ENCODE measurements at places on chromosomes 6 and 20.

GRCh38 chr6:52304983-52305390 is 20.4 kb upstream of the MCM3 start:
- H3K4me3 ChIP-seq, result peak overlapping the region; percentile 35
- no peak for DNase-seq
- H3K27me3 ChIP-seq, result no peaks in the 10 kb centered on the region
- H3K27ac ChIP-seq, result peak overlapping the region; percentile 73
- peaks cover 48% of the 10 kb centered on the region for H3K4me1 ChIP-seq
- H3K36me3 ChIP-seq, result no peaks in the 10 kb centered on the region

DNA sequence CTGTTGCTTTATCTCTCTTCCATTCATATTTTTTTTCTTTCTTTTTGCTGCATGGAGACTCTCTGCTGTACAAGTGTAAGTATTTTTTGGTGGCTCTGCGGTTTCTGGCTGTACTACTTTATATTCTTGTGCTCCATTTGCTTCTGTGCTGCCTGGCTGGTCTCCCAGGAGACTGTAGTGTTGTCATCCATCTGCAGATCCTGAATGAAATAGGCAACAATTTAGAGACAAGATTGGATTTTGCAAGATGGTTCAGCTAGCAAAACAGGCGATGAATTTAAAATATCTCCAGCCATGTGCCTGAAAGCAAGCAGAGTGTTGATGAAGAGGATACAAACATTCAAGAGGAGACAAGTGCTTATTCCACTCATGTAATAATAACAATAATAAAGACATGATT is 75.1 kb upstream of the SCGN start:
- DNase-seq, result no peak
- H3K36me3 ChIP-seq, result no peaks in the 10 kb centered on the region
- no peak overlapping the region for H3K27ac ChIP-seq
- H3K4me1 ChIP-seq, result peaks cover 9% of the 10 kb centered on the region
- H3K27me3 ChIP-seq, result peaks cover under 1% of the 10 kb centered on the region

- H3K27me3 ChIP-seq, result no peaks in the 10 kb centered on the region
- peaks cover 28% of the 10 kb centered on the region for H3K4me1 ChIP-seq
- H3K27ac ChIP-seq, result no peak overlapping the region
Measured at GRCh38 chr6:36890112-36890663, 4.4 kb downstream of the C6orf89 start.

GRCh38 chr6:160256445-160256844 is 2.2 kb downstream of the SLC22A2 start:
- no peak overlapping the region for H3K27ac ChIP-seq
- peaks cover 16% of the 10 kb centered on the region for H3K27me3 ChIP-seq
- H3K36me3 ChIP-seq, result no peaks in the 10 kb centered on the region
- H3K4me3 ChIP-seq, result no peak overlapping the region
- H3K4me1 ChIP-seq, result no peaks in the 10 kb centered on the region
- DNase-seq, result no peak

- peak overlapping the region; percentile 24 for H3K27ac ChIP-seq
- H3K36me3 ChIP-seq, result no peaks in the 10 kb centered on the region
- peaks cover 16% of the 10 kb centered on the region for H3K27me3 ChIP-seq
- H3K4me1 ChIP-seq, result no peaks in the 10 kb centered on the region
- no peak for DNase-seq
- H3K4me3 ChIP-seq, result no peak overlapping the region
Measured at GRCh38 chr20:62759981-62760431, 36.3 kb upstream of the MRGBP start.

DNA sequence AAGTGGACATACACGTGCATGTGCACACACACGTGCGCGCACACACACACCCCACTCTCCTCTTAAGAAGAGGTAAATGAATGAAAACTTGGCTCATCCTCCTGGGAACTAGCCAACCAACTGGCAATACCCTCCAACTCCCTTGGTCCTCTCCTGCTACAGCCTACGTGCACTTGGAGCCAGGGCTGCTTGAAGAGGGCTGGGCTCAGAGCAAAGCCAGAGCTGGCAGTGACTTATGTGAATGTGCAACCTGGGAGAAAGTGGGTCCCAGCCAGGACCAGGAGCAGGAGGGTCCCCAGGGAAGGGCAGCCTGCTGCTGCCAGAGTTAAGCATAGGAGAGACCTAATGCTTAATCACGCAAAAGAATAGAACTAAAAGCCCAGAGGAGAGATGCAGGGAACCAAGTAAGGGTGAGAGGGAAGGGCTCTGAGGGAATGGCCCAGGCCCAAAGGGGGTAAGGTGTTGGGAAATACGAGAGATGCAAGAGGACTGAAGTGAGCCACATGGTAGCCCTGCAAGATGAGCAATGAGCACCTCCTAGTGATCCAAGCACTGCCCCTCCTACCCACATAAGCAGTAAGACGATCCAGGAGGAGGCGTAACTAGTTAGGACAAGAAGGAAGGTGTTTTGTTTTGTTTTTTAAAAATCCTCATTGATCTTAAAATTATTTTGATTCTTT is 24.7 kb downstream of the TRAF3IP2 start:
- H3K36me3 ChIP-seq, result peaks cover 27% of the 10 kb centered on the region
- H3K27ac ChIP-seq, result no peak overlapping the region
- H3K4me1 ChIP-seq, result peaks cover 25% of the 10 kb centered on the region
- no peaks in the 10 kb centered on the region for H3K27me3 ChIP-seq
- H3K4me3 ChIP-seq, result no peak overlapping the region

- H3K27me3 ChIP-seq, result no peaks in the 10 kb centered on the region
- peaks cover 26% of the 10 kb centered on the region for H3K4me1 ChIP-seq
- H3K36me3 ChIP-seq, result peaks cover 36% of the 10 kb centered on the region
- DNase-seq, result no peak
Measured at GRCh38 chr6:35634316-35634715, 54.4 kb downstream of the FKBP5 start.

- DNase-seq, result peak; percentile 65
- peak overlapping the region; percentile 63 for H3K27ac ChIP-seq
- H3K27me3 ChIP-seq, result no peaks in the 10 kb centered on the region
- peak overlapping the region; percentile 12 for H3K4me3 ChIP-seq
- no peaks in the 10 kb centered on the region for H3K36me3 ChIP-seq
Measured at GRCh38 chr6:34484899-34485298, 19.0 kb downstream of the PACSIN1 start.

DNA sequence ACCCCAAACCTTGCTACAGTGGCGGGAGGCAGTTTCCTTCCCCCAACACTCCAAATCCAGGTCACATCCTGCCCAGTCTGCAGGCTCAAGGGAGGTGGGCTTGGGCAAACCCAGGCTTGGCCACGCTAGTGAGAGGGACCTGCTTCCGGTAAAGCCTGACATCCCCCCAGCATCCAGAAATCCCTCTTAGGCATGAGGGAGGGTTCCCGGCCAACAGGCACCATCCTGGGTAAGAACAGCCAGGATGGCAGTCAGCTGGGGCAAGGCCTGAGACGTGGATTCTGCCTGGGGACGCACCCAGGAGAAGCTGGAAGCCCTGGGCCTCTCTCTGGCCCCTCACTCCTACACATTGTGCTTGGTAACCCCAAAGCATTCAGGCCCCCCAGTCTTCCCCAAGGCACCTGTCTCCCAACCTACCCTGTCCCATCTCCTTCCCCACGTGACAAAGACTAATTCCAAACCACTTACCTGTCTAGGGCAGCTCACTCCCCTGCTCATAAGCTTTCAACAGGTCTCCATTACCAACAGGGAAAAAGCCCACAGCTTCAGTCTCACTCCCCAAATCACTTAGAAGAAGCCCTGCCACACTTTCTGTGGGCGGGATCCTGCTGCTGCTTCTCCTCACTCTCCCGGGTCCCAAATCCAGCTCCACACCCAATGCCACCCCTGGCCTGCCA is 2.1 kb downstream of the C20orf144 start:
- H3K27ac ChIP-seq, result peak overlapping the region; percentile 88
- H3K36me3 ChIP-seq, result peaks cover 4% of the 10 kb centered on the region
- peaks cover 38% of the 10 kb centered on the region for H3K4me1 ChIP-seq

GRCh38 chr20:62887152-62887859 is 25.7 kb upstream of the TCFL5 start:
- peaks cover 19% of the 10 kb centered on the region for H3K4me1 ChIP-seq
- peaks cover 43% of the 10 kb centered on the region for H3K36me3 ChIP-seq
- H3K27ac ChIP-seq, result peak overlapping the region; percentile 45
- H3K27me3 ChIP-seq, result no peaks in the 10 kb centered on the region
- no peak for DNase-seq

DNA sequence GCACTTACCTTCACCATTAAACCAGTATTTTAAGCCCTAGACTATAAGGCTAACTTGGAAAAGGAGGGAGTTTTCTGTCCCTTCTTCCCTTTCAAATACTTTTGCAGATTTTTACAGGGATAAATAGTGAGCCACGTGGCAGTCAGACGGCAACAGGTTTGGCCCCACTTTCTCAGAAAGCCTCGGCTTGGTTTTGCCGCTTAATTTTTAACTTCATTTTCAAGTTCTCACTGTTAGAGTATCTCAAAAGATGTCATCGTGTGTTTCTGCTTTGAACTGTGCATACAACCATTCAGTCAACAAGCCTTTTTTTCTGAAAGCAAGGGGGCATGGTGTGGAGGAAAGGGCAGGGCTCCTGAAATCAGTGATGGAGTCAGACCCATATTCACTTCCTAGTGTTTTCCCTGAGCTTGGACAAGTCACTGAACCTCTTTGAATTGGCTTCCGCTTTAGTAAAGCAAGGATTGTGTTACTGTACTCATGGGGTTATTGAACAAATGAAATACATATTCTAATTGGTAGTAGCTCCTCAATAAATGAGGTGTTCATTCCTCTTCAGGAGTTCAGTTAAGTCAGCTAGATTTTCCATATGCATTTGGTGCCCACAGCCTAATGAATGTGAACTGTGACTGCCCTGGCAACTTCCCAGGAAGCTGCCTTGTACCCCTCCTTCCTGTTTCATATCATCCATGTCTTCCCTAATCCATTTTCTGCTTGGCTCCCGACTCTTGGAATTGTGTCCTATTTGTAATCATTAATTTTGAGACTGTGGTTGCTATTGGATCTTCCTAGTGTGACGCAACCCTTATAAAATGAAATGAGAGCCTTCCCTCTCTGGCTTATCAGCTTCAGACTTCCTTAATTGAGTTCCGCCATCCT is at the start of gene SLC17A2:
Gene SLC17A2 (minus strand): TSS at position 160 of the 879 bp plus-strand sequence. CDS start 4,895 bp downstream, outside the sequence.
- H3K27ac ChIP-seq, result no peak within 1 kb of the TSS
- no peaks in the 10 kb centered on the region for H3K36me3 ChIP-seq
- no peak within 1 kb of the TSS for H3K4me3 ChIP-seq
- no peak for DNase-seq
- peaks cover 10% of the 10 kb centered on the region for H3K4me1 ChIP-seq
- H3K27me3 ChIP-seq, result no peaks in the 10 kb centered on the region

DNA sequence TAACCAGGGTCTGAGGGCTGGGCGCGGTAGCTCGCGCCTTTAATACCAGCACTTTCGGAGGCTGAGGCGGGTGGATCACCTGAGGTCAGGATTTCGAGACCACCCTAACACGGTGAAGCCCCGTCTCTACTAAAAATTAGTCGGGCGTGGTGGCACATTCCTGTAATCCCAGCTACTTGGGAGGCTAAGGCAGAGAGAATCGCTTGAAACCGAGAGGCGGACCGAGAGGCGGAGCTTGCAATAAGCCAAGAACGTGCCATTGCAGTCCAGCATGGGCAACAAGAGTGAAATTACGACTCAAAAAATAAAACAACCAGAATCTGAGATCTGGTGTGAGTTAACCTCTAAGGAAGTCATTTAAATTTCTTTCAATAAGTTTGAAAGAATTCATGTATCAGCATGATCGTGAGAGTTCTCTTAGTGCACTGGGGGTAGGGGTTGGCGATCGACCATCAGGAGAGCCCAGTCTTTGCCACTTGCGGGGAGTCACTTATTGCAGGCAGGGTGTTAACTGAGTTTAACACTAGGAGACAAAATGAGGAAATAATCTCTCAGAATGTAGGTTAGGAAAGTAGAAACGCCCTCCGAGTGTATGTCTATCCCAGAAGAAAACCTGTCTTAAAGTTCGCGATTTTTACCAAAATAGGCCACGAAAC is 206.5 kb upstream of the ZNF184 start:
- peak overlapping the region; percentile 58 for H3K4me3 ChIP-seq
- peaks cover 71% of the 10 kb centered on the region for H3K27me3 ChIP-seq
- peak overlapping the region; percentile 53 for H3K27ac ChIP-seq

DNA sequence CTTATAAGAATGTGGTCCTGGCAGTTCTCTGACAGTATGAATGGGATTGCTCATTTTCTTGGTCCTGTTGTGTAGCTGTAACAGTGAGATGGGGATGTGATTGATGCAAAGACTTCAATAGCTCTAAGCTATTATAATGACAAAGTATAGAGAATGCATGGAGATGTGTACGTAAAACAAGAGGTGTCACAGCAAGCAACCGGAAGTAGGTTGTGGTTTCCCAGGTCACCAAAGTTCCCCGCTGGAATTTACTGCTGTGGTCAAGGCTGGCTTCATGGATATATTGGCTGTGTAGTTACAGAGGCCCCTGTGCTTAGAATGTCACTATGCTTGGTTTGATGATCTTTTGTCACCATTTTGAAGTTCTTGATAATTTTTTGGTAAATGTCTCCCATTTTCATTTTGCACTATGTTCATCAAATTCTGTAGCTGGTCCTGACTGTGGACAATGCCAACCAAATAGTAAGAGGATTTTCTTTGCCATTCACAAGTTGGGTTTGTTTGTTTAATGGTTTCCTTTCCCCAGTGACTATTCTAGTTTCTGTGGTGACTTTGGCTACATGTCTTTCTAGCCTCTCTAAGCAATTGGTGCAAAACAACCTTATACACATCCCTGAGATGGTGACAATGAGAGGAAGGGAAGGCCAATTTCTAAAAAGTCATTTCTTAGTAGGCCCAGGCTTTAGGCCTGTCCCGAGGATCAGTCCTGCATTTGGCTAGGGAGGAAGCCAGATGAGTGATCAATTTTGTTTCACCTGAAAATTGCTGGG is 10.5 kb downstream of the DNAH8 start:
- peak overlapping the region; percentile 15 for H3K4me3 ChIP-seq
- H3K36me3 ChIP-seq, result peaks cover 2% of the 10 kb centered on the region
- peaks cover 14% of the 10 kb centered on the region for H3K27me3 ChIP-seq
- peaks cover 15% of the 10 kb centered on the region for H3K4me1 ChIP-seq
- DNase-seq, result peak; percentile 13

- H3K4me3 ChIP-seq, result no peak overlapping the region
- no peaks in the 10 kb centered on the region for H3K27me3 ChIP-seq
- H3K27ac ChIP-seq, result no peak overlapping the region
Measured at GRCh38 chr20:53088786-53089185, 116.6 kb downstream of the TSHZ2 start.

- H3K36me3 ChIP-seq, result no peaks in the 10 kb centered on the region
- no peak for DNase-seq
- H3K27me3 ChIP-seq, result peaks cover 5% of the 10 kb centered on the region
- no peaks in the 10 kb centered on the region for H3K4me1 ChIP-seq
- H3K27ac ChIP-seq, result no peak overlapping the region
Measured at GRCh38 chr6:133584823-133585222, 304.1 kb upstream of the TCF21 start.

DNA sequence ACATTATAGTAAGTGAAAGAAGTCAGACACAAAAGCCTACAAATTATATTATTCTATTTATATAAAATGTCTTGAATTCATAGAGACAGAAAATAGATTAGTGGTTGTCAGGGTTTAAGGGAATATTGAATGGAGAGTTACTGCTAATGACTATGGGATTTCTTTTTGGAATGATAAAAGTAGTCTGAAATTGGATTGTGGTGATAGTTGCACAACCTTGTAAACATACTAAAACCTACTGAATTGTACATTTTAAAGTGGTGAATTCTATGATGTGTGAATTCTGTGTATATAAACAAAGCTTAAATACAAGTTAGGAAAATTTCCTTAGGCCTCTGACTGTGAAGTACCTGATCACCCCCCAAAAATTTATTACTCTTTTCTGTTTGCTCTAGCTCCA is 343.1 kb downstream of the TFAP2B start:
- no peaks in the 10 kb centered on the region for H3K36me3 ChIP-seq
- H3K4me3 ChIP-seq, result no peak overlapping the region
- no peak overlapping the region for H3K27ac ChIP-seq
